GM18507 (cell line): ENCODE measurements at places on chromosomes 4 and X.

- DNase-seq, result no peak
These were observed 127.9 kb upstream of the FTHL17 start for GRCh38 chrX:31199840-31200114.

DNA sequence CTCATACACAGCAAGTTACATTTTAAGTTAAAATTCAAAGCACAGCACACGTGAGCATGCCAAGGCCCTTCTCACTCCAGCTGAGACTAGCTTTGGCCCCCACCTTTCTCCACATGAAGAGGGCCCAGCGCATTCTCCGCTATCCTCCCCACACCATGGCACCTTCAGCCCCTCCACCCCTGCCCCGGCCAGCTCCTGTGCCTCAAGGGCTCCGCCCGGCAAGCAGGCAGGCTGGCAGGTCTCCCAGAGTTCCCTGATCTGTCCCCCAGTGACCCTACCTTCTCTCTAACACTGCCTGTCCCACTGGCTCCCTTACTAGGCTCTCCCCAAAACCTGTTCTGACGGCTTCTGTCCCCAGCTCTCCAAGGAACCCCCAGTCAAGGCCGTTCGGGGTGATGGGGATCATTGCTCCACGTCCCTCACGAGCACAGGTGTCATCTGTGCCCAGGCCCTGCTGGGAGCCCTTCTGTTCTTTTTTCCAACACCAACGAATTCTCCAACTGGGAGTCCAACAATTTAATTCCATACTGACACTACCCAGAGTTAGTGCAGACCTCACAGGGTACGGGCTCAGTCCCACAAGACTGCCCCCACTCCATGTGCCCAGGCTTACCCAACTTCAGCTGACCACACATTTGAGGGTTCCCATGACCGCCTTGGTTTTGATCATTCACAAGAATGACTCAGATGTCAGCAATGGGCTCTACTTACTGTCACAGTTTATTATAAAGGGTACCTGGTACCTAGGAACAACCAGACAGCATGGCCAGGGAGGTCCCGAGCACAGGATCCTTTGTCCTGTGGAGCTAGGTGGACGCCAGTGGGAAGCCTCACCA is 4.2 kb downstream of the LETM1 start:
- no peak for DNase-seq

GRCh38 chrX:18875256-18875878 is 108.5 kb downstream of the PHKA2 start:
- no peak for DNase-seq

DNA sequence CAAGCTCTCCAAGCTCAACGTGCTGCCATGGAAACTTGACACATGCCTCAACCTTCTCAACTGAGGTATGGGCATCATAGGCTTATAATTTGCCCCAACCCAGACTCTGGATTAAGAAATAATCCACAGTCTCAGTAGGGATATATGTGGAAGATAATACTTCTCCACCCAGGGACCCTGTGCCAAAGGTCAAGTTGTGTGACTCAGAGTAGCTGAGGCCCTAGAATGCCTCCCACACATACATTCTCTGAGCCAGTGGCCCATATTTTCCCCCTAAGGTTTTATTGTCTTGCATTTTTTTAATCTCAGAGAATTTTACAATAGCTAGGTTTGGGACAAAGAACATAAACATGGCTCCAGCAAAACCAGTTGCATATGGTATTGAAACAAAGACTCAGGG is 283.1 kb downstream of the IDS start:
- DNase-seq, result no peak

GRCh38 chr4:115514675-115515074 is 401.3 kb upstream of the NDST4 start:
- DNase-seq, result no peak

GRCh38 chr4:134160211-134160610 is 41.4 kb downstream of the PABPC4L start:
- DNase-seq, result no peak

DNA sequence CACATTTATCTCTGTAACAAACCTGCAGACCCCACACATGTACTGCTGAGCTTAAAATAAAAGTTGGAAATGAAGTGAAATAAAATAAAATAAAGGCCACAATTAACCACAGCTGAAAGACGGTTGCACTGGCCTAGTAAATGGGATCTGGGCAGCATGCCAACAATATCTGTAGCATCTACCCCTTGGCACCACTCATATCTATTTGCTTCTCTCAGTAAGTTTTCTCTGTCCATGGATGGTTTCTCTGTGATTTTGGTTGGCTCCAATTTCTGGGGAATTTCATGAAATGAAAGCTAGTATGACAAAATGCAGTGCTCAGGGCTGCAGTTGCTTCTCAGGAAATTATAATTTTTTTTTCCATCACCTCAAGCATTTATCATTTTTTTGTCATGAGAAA is 172.0 kb upstream of the IL15 start:
- DNase-seq, result no peak
